ENCODE measurements at places on chromosomes 7 and 10.

GRCh38 chr7:41336455-41336952, 366.4 kb downstream of the INHBA start:
- no peak for DNase-seq

DNA sequence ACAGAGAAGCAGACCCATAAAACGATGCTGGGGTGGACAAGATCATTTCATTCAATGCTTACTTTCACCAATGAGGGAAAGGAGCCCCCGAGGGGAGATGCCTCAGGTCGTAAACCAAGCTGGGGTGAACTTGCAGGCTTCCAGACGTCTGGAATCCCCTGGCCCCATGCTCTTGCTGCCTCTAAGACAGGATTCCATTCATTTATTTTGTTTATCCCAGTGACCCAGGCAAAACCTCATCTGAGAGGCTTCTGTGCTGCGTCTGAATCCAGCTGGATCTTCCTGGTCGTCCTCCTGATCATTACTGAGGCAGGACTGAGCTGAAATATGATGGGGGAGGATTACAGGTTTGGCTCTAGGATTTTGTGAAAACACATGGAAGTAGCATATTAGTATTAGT, 182.9 kb downstream of the MYOF start:
- no peak for DNase-seq

DNA sequence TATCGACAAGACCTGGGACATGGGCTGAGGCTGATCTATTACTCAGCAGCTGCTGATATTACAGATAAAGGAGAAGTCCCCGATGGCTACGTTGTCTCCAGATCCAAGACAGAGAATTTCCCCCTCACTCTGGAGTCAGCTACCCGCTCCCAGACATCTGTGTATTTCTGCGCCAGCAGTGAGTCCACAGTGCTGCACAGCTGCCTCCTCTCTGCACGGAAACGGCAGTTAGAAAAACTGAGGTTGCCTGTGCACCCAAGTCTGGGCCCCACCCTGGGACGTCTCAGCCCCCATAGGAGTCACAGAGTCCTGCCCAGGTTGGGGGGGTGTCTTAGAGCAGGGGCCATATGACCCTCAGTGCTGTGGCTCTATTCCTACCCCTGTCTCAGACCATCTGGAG, 167.4 kb upstream of the PRSS58 start:
- no peak for DNase-seq

DNA sequence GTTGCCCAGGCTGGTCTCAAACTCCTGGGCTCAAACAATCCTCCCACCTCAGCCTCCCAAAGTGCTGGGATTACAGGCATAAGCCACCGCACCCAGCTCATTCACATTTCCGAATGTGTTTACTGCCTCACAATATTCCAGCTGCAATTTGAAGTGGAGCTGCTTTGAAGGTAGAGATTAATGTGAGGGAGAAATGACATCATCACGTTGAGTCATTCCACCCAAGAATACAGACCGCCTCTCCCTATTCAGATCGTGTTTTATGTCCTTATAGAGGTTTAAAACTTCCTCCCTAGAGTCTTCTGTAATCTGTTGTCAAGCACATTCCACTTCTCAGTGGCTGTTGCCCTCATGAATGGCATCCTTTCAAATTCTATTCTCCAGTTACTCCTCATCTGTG, 100.4 kb upstream of the PDGFA start:
- peak; percentile 68 for DNase-seq

DNA sequence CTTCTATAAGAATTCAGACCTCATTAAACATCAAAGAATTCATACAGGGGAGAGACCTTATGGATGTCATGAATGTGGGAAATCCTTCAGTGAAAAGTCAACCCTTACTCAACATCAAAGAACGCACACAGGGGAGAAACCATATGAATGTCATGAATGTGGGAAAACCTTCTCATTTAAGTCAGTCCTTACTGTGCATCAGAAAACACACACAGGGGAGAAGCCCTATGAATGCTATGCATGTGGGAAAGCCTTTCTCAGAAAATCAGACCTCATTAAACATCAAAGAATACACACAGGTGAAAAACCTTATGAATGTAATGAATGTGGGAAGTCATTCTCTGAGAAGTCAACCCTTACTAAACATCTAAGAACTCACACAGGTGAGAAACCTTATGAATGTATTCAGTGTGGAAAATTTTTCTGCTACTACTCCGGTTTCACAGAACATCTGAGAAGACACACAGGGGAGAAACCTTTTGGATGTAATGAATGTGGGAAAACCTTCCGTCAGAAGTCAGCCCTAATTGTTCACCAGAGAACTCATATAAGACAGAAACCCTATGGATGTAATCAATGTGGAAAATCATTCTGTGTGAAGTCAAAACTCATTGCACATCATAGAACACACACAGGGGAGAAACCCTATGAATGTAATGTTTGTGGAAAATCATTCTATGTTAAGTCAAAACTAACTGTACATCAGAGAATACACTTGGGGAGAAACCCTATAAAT, 24.1 kb downstream of the ZNF37A start:
- no peak for DNase-seq

DNA sequence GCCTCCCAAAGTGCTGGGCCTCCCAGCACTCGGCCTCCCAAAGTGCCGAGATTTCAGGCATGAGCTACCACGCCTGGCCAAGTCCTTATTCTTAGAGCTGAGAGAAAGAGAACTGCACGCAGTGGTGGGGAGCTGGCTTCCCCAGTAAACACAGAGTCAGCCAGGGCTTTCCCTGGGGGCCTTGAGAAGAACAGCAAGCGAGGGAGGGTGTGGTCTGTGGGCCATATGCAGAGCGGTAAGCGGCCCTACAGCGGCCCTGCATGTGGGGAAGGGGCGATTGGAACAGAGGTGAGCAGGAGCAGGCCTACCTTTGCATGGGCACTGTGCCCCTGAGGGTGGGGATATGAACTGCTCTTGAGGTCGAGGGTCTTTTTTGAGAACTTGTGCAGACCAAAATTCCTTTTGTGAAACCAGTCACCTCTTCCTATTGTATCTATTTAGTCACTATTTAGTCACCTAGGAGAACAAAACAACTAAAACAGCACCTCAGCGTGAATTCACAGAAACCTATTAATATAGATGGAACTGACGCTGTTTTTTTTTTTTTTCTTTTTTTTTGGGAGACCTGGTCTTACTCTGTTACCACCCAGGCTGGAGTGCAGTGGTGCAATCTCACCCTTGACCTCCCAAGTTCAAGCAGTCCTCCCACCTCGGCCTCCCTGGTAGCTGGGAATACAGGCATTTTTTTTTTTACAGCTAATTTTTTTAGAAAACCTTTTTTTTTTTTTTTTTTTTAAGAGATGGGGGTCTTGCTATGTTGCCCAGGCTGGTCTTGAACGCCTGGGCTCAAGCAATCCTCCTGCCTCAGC, 36.9 kb upstream of the SH2D4B start:
- DNase-seq = no peak

DNA sequence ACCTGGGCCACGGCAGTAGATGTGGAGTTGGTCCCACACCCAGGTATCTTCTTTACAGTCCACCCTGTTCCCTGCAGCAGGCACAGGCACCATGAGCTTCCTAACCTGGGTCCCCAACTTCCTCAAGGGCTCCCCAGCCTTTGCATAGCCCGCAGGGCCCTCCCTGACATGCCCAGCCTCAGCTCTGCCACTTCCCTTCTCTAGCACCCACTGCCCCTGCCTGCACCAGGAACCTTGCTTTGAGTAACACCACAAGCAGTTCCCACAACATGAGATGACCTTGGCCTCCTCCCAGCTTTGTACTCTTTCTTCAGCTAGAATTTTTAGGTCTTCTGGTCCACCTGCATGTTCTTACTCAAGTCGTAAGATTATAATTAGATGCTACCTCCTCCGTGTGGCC, 92.2 kb upstream of the ZPBP start:
- no peak for DNase-seq

DNA sequence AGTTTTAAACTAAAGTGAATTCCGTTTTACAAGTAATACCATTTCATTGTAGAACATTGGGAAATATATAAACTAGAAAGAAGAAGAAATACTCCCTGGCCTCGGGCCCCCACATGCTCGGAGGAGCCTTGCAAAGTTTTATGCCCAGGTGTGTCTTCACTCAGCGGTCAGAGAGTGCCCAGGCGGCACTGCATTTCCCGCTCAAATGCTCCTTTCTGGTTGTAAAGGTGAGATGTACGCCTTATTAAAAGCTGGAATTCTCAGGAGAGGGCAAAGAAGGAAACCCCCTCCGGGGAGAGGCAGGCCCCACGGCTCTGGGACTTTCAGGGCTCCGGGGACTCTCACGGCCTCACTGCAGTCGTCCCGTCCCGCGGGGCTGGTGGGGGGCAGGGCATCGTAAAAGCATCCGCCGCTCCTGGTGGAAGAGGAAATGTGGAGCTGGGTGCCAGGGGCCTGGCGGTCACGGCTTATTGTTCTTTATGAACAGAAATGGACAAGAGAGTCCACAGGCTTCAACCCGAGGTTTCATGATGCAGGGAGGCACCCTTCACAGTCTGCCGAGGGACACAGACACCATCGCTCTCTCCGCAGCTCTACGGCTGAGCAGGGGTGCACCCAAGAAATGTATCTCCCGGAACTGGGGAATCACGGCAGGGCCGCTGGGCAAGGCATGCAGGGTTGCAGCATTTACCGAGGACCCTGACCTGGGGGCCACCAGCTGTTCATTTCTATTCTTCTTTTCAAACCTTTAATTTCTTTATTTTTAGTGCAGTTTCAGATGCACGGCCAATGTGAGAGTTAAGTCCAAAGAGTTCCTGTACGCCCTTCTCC, 47.7 kb upstream of the INPP5A start:
- DNase-seq = no peak

DNA sequence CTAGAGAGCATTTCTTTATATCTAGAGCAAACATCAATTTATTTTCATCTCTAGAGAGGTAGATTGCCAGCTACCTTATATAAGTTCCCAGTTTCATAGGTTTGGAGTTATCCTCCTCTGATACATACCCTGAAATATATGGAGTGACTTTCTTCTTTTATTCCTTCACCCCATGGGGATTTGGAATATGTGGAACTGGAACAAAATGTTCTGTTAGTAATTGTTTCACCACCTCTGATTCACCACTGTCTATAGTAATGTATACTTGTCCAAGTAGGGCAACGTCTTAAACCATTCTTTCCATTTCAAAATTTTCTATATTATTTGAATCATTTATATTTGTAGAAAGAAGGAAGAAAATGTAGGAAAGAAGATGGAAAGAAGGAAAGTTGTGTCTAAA, 511.2 kb upstream of the KCND2 start:
- DNase-seq = no peak

DNA sequence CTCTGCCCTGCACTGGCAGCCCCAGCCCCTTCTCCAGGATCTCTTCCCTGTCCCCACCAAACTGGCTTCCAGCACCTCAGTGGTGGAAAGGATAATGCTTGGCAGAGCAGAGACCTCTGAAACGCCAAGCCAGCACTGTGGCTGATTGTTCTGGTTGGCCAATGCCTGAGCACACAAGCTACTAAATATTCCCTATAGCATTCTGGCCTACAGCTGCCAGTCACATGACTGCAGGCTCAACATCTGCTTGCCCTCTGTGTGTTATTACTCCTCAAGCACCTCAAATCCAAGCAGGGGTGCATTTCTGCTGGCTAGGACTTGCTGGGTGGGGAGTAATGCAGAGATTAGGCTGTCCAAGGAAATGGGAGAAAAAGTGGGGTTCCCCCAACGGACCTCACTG, 6.1 kb downstream of the TBATA start:
- DNase-seq = peak; percentile 4

Data from AG08396 (cell line).